AG09319 (cell line): ENCODE measurements at places on chromosomes 7 and 10.

GRCh38 chr7:69457595-69458504, 140.4 kb upstream of the AUTS2 start:
- DNase-seq = no peak

GRCh38 chr10:79034271-79034876, 34.4 kb upstream of the ZMIZ1 start:
- no peak for DNase-seq

GRCh38 chr10:96714031-96714590, 6.2 kb downstream of the PIK3AP1 start:
- DNase-seq = no peak

DNA sequence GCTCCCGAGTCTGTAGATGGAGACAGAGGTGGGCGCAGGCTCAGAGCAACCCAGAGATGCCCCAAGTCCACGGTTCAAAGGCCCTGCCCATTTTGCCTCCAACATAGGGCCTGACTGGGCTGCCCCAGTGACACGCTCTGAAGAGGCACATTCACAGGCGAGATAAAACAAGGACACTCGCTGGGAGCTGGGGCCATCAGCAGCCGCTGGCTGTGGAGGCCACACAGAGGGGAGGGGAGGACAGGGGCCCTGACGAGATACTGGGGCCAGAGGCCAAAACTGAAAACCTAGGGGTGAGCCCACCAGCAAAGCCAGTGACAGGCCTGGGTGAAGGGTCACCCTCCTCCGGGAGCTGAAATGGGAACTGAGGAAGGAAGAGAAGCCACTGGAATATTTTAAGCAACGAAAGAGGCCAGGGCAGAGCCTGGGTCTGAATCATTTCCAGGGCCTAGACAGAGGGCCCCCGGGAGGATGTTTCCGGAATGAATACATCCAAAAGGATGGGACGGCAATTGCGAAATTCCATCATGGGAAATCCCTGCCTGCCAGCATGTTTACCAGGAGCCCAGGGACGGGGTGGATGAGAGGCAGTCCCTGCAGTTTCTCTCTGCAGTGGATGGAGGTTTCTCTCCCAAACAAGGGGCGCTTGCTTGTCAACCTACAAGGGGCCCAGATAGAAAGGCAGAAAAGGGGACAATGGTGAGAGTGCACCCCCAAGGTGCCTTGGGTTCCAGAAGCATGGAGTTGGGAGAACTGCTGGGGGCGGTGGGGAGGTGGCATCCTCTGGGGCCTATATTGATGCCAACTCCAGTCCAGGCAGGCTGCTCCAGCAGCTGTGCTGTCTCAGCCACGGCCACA, 29.0 kb upstream of the HSPA12A start:
- DNase-seq = peak; percentile 52

DNA sequence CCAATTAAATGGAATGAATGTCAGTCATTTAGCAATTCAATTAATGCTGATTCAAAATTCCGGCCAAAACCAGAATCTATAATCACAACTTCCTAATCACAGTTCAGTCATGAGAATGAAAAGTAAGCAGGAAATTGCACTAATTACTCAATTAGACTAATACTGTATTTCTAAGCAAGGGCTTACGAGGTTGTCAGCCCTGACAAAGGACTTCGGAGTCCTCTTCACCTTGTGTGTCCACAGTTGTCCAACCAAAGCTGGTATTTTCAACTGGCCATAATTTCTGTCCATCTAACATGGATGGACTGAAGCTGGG, 17.4 kb downstream of the CPA1 start:
- no peak for DNase-seq

GRCh38 chr10:42149027-42149700, 489.2 kb downstream of the ZNF33B start:
- no peak for DNase-seq

DNA sequence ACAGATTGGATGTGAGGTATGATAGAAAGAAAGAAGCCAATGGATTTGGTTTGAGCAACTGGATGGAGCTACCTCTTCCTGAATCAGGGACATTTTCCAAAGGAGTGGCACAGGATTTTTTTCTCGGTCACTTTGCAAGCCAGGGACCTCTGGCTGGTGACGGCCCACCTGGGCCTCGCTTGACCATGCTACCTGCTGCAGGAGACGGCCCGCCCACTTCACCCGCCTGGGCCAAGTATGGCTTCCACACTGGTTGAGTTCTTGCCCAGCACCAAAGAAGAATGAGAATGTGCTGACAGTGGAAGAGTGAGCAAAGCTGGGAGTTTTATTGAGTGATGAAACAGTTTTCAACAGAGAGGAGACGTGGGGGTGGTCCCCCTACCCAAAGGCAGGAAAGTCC, 24.5 kb upstream of the SH3PXD2A start:
- no peak for DNase-seq
